Effector memory CD4-positive, alpha-beta T cell (primary cell): ENCODE measurements at places on chromosomes 3 and 15.

- DNase-seq = no peak
Measured at GRCh38 chr3:40677321-40677720, 152.6 kb downstream of the ZNF621 start.

GRCh38 chr15:66389859-66390381, 3.2 kb downstream of the MAP2K1 start:
- no peak for DNase-seq

DNA sequence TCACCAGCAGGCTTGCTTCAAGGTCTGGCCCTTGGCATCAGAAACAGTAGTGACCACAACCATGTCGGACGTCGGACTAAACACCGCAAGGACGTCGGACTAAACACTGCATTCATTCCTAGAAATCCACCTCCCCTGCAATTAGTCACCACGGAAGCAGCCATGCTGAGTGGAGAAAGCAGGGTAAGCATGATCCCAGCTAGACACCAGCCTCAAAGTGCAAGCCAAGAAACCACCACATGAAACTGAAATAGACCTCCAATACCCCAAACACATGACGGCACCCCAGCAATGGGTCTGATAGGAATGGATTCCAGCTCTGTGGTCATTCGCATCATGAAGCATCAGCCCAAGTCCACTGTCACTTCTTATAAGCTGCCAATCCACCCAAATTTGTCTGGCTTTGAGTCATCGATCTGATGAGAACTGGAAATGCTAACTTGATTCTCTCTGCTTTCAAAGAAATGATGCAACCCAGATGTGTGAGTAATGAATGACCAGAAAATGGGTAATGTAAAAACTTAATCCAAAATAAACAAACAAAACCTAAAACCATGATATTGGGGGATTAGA, 348.3 kb upstream of the TMCO5A start:
- no peak for DNase-seq

GRCh38 chr15:72495007-72495406, 20.9 kb downstream of the ARIH1 start:
- DNase-seq = no peak

DNA sequence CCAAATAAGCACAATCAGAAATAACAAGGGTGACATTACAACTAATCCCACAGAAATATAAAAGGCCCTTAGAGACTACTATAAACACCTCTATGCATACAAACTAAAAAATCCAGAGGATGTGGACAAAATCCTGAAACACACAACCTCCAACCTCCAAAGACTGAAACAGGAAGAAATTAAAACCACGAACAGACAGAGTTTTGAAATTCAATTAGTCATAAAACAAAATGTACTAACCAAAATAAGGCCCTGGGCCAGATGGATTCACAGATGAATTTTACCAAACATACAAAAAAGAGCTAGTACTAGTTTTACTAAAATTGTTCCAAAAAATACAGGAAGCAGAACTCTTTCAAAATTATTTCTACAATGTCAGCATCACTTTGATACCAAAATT, 1043.6 kb downstream of the DIPK2A start:
- DNase-seq = no peak

- no peak for DNase-seq
Measured at GRCh38 chr3:152778022-152778421, 56.9 kb upstream of the P2RY1 start.

GRCh38 chr3:84881288-84881687, 77.5 kb upstream of the CADM2 start:
- no peak for DNase-seq
